M059J (cell line): ENCODE measurements at places on chromosomes 11 and 22.
A peak's percentile ranks its signal among the peaks of the same experiment; 100 is the strongest.

DNA sequence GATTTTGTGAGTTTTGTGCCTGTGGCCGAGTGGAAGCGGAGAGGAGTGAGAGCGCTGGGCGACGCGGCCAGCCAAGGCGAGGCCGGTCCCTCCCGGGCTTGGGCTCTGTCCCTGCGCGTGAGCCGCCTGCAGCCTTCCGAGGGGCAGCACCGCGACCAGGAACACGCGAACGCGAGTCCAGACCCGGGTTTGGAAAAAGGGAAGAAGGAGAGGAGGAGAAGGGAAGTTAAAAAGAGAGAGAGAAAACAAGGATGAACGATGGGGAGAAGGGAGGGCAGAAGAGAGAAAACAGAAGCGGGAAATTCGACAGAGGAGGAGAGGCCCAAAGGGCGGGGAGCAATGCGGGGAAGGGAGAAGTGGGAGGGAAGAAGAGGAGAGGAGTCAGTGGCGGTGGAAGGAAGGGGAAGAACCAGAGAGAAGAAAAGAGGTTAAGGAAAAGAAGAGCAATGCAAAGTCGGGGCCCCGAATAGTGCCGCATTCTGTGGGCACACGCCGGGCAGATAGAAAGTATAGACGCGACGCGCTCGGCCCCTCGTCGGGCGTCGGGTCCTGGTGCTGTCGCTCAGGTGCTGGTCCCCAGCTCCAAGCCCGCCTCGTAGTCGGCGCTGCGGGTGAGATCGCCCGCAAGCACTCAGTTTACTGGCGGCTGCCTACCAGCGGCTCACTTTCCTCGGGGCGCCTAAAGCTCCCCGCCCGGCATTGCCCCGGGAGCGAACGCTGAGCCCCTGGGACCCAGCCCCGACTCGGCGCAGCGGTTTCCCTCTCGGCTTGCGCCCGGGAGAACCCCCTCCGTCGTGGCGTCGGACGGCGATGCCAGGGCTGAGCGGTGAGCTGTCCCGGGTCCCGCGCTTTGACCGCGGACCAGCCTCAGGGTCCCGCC, 2.8 kb upstream of the BARX2 start:
- DNase-seq = no peak

DNA sequence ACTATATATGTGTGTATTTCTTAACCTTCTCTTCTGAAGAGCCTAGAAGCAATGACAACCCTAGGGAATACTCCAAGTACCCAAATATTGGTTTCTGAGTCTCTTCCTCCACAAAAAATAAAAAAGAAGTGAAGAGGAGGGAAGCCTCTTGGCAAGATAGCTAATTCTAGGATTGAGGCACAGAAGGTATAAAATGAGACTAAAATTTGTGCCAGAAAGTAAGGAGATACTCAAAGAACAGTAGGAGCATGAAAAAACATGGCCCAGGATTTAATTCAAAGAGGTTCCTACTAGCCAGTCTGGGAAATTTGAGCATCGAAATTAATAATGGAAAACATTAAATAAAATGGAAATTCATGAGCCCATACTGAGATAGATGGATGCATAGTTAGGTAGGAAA, 112.1 kb downstream of the PAX6 start:
- no peak for DNase-seq

DNA sequence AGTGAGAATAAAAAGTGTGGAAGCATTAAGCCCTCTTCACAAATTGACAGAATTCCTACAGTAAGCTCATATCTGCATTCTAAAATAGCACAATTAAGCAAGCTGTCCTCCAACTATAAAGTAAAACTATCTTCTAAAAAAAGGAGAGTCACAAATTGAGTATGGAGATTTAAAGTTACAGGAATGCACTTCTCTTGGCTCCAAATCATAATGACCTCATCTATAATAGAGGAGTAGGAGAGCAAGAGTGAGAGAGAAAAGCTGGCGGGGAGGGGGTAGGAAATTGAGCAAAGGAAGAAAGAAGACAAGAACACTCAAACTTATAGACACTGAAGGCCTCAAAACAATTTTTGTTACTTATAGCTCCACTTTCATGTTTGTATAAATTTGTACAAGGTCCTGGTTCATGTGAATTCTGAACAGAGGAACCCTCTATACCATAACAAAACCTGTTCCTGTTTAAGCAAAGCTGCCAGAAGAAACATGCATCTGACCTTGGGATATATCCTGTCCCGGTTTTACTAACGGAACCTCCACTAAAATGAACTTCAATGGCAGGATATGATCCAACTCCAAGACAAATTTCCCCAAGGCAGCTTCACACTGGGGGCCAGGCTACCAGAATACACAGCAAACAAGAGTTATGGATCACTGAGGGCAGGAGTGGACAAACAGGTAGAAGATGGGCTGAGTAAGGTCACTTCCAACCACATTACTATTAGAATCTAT, 37.2 kb downstream of the SLC35F2 start:
- DNase-seq = no peak

DNA sequence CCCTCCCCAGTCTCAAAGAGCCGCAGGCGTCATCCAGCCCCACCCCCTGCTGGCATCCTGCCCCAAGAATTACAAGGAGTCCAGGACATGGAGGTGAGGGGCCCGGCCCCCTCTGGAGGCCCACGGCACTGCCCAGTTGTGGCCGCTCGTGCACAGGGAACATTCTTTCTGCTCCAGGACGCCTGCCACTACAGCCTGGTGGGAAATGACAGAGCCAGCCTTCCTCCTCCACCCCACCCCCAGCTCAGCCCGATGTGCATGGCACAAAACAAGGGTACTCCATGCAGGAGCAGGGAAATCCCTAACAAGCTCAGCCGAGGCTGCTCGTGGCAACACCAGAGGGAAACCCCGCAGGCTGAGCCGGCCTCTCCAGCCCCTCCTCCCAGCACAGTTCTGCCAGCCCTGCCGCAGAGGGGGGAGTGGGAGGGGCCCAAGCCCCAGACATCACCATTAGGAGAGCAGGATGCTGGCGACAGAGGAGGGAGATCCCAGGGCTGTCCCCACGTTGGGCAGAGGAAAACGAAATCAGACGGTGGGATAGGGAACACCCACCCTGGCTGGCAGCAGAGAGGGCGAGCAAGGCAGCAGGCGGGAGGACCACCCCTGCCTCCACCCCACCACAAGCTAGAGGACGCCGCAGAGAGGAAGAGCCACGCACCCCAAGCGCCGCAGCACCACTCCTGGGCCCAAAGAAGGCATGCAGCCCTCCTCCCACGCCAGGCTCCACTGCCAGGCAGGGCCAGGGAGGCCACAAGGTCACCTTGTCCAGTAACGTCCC, 10.0 kb downstream of the IGSF9B start:
- DNase-seq = no peak

GRCh38 chr11:130168105-130168504, 8.5 kb downstream of the ST14 start:
- DNase-seq = peak; percentile 51

DNA sequence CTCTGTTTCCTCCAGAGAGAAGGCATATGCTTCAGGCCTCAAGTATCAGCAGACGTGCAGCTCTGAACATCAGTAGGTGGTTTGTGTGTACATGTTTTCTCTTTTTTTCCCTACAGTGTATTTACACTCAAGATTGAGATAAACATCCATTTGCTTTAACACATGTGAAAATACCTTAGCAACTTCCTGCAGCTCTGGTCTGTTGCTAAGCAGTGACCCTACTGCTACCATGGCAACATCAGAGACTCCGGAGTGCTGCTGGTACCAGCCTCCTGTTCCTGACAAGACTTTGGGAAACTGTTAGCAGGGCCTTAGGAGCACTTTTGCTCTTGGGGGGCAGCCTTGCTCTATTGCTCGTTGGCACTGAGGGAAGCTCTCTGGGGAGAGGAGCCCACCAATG, 221.2 kb upstream of the PLET1 start:
- DNase-seq = no peak

DNA sequence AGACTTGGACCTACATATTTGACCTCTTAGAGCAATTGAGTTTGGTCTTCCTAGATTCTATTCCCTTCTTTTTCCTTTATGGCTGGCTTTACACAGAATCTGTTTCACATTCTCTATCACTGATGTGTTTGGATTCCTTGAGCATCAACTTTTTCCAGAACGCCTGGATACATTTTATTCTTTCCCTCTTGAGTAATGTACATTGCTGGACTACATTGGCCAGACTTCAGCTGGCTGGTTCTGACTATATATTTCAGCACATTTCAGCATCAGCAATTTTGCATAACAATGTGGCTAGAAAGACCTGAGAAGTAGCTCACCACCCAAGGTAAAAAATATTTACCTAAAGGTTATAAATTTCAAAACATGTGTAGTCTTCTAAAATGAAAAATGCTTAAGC, 2198.2 kb upstream of the RAG2 start:
- DNase-seq = no peak

- peak; percentile 53 for DNase-seq
Measured at GRCh38 chr11:57116654-57117053, 65.1 kb upstream of the LRRC55 start.

DNA sequence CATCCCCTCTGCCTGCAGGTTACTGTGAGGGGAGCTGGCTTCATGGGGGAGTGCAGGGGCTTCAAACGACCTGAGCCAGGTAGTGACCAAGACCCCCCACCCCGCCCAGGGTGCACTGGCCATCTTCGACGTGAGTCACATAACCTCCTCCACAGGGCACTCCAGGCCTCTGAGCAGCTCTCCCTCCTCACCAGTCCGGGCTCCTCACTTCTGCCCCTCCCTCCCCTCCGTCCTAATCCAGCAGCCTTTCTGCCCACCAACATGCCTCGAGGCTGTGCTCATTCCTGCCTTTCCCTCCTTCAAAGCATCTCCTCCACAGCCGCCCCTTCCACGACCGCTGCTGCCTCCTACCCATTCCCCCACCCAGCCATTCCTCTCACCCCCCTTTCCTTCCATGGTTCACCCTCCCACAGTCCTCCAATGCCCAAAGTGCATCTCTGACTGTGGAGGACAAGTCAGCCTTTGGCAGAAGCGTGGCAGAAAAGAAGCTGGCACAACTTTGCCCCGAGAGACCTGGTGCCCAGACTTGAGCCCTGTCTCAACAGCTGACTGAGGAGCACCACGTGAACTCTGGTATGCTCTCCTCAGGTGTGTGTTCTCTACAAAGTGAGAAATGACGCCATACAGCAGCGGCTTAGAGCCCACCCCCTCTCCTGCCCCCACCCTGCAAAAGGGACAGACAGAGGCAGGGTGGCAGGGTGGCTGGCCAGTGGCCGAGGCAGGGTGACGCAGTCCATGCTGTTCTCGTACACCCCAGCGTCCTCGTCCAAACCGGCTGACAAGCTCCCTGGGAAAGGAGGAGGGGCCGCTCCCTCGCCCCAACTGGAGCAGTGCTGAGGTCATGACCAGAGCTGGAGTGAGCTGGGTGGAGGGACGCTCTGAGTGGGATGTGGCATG, 30.4 kb downstream of the OPCML start:
- DNase-seq = no peak

GRCh38 chr11:64004590-64004984, 18.3 kb downstream of the OTUB1 start:
- peak; percentile 47 for DNase-seq

- peak; percentile 45 for DNase-seq
Measured at GRCh38 chr11:36292311-36292722, 3.1 kb upstream of the COMMD9 start.

DNA sequence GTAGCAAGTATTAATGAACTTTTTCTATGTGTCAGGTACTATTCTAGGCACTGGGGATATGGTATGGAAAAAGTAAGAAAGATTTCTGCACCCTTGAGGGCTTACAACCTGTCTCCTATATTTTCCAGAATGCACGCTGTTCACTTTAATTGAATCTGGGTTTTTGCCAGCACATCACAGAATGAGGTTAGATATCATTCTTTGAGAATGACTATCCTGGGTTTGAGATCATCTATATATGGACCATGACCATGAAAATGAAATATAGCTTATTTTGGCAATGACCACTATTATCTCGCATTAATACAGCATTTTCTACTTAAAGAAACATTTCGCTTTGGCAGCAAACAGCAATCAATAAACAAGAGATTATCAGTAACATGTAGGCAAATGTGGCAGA, 46.9 kb downstream of the C11orf71 start:
- DNase-seq = no peak

DNA sequence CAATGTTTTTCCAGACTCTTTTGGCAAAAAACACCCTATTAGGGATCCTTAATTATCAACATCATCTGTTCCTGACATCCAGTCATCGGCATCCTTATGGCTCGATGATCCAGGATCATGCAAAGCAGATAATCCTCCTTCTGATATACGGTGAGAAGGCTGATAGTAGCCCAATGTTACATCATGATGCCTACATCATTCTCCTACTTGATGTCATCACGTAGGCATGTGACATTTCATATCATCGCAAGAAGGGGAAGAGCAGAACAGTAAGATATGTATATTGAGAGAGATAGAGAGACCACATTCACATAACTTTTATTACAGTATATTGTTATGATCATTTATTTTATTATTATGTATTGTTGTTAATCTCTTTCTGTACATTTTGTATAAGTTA, 168.6 kb downstream of the ADAMTS15 start:
- no peak for DNase-seq

GRCh38 chr22:31944700-31945442, 536 bp downstream of the YWHAH start:
- DNase-seq = peak; percentile 29

DNA sequence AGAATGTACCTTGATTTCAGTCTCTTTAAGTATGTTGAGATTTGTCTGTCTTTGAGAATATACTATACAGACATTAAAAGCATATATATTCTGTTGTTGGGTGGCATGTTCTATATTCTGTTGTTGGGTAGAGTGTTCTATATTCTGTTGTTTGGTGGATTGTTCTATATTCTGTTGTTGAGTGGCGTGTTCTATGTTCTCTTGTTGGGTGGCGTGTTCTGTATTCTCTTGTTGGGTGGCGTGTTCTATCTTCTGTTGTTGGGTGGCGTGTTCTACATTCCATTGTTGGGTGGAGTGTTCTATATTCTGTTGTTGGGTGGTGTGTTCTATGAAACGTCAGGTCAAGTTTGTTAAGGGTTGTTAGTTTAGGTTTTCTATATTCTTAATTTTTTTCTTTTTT, 27.1 kb upstream of the CTTN start:
- no peak for DNase-seq

DNA sequence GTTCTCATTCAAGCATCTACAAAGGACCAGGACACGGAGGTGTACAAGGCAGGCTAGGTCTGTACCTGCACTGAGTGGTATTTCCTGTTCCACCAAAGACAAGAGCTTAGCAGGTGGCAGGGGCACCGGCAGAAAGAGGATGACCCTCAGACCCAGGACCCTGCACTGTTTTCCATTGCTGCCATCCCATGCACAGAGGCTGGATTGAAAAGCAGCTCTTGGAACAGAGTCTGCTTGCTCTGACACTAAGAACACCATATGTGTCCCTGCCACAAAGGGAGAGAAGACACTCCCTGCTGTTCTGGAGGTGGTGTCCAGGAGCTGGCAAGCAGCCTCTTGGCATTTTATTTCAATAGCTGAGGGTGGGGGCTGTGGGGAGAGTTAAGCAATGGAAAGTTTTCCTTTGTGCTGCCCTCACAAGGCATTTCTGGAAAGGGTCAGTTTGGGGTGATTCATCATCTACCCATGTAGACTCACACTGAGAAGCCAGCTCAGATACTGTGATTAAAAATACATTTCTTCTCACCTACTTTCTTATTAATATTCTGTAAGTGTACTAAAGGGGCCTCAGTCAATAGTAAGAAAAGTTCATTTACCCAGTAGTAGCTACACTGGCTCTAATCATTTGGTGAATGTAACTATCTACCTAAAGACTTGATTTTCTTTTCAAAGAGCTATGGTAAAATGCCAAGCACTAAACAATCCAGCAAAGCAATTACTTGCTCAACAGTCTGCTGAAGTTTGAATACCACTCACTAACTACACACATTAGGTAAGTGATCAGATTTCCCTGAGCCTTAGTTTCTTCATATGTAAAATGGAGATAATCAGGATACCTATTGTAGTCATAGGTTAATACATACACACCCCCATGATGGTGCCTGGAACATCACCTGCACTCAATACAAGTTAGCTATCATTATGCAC, 55.2 kb downstream of the SLC1A2 start:
- peak; percentile 95 for DNase-seq

GRCh38 chr22:36808721-36809344, 8.0 kb downstream of the PVALB start:
- DNase-seq = no peak
